ENCODE measurements at places on chromosomes 5 and 9.
A peak's percentile ranks its signal among the peaks of the same experiment; 100 is the strongest.

GRCh38 chr5:76683816-76684731, 31.9 kb upstream of the F2R start:
- DNase-seq, result no peak

GRCh38 chr9:112754578-112754977, 4.0 kb downstream of the SNX30 start:
- peak; percentile 64 for DNase-seq

- no peak for DNase-seq
Measured at GRCh38 chr5:35920890-35921289, 17.5 kb downstream of the CAPSL start.

GRCh38 chr5:177372034-177372896, 12.0 kb upstream of the SLC34A1 start:
- DNase-seq, result no peak

GRCh38 chr5:160539431-160539830, 117.8 kb downstream of the PTTG1 start:
- DNase-seq, result no peak

DNA sequence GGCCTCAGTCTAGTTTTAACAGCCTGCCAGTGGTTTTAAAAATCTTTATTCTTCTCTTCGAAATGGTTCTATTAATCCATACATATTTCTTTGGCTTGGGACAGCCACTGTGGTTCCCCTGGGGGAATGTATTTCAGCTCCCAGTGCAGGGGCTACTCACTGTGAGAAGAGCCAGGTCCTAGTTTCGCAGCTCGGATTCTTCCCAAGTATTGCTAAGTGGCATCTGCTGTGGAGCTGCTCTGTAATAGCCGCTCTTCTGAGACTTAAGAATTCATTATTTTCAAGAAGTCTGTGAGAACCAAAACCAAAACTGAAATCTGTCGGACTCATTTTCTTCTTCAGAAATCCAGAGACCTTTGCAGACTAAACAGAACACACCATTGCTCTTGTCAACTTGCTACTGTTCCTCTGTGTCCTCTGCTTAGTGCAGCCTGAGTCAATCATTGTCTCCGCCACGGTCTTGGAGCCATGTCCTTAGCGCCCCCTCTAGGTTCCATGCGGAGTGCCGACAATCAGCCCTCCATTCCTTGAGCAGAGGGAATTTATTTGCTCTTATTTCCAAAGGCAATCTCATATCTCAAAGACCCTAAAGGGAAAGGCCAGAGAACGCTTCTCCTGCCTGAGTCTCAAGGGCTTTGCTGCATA, 478.2 kb downstream of the SPATA31D1 start:
- peak; percentile 25 for DNase-seq

DNA sequence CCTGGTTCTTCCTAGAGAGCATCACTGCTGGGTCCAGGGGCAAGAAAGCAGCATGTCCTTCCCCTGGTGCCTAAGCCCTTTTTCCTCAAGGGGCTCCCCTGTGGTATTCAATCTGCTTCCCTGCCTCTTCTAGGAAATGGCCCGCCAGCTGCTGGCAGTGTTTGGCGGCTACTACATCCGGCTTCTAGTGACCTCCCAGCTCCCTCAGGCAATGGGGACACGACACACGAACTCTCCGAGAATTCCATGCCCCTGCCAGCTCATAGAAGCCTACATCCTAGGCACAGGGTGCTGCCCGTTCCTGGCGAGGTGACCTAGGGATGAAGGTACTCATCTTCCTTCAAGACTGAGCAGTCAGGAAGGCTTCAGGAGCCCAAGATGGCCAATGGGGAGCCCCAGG, 14.6 kb downstream of the TEX53 start:
- no peak for DNase-seq

GRCh38 chr5:62614355-62614754, 35.7 kb downstream of the LRRC70 start:
- DNase-seq, result no peak

DNA sequence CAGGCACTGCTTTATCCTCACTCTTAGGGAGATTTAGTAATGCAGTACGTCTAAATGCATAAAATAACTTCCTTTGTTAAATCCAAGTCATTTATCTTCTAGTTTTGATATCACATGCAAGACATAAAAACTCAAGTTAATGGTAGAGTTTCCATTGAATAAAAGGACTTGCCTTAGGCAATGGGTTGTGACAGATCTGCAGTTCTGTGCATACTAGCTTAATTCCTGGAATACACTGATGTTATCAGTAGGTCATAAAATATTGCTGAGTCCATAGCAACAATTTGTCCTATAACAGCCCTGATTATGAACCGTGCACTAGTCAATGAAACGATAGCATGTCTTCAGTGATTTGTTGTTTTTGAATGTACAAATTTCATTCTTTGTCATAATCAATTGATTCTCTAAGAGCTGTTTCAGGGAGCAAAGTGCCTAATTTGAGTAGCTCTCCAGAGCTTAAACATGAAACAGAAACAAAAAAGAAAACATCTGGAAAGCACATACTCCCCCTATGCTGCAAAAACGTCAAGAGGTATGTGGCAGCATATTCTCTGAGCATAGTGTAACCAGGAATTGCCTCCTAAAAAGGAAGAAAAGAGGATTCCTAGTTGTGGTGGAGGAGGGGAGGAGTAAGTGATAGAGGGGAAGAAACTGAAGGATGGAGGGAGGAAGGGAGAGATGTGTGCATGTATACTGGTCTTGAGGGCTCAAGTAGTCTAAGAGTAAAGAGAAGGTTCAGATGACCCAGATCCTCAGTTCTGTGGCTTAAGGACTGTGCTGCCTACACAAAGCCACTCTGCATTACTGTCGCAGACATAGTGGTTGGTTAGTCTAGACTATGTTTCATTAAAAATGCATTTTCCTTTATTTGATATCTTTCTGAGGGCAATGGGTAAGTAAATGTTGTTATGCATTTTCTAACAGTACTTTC, 589.2 kb downstream of the PRR16 start:
- no peak for DNase-seq

DNA sequence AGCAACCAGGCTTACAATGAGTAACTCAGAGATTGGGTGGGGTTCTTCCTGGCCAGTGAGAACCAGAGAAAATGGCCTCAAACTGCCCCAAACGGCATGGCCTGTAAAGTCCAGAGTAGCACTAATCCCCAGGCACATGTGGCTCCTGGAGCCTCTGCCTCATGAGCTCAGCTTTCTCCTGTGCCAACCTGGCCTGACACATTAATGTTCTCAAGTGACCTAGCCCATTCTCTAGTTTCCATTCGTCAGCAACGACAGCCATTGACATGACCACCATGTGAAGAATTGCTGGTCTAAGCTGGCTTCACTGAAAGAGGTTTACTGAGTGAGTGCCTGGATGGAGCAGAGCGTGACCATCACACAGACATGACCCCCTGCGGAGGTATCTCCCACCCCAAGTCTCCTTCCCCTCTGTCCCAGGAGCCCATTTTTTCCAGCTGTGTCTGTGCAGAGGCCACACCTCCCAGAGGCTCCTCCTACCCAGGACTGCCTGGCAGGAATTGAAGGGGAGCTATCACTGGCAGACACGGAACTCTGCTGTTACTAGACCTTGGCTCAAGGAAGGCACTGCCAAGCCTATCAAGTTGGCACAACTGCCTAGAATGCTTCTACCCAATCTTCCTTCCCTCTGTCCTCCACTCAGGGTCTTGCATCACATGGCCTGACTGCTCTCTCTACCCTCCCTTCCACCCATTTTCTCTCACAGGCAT, 59.0 kb upstream of the BOD1 start:
- no peak for DNase-seq

GRCh38 chr9:2673161-2673560, 44.1 kb upstream of the KCNV2 start:
- DNase-seq, result no peak

- no peak for DNase-seq
Measured at GRCh38 chr9:30103647-30104394, 2280.6 kb upstream of the ACO1 start.

- DNase-seq, result no peak
Measured at GRCh38 chr5:95801961-95802360, 20.6 kb downstream of the GLRX start.
